Activated CD4-positive, alpha-beta T cell treated with anti-CD3 and anti-CD28 coated beads, Interleukin-2, amount 10 ng/mL, durations not matched to agents 24 days and 14 days (primary cell): ENCODE measurements at places on chromosomes 5 and 9. TPM values are rescaled to one million over a fixed set of nuclear protein-coding genes. Genes with fewer than 3 reads are reported as not detected.
A peak's percentile ranks its signal among the peaks of the same experiment; 100 is the strongest.

ADGRV1 gene
- 0.63 TPM in 1 of 2 replicates, not detected in the other for total RNA-seq

DNA sequence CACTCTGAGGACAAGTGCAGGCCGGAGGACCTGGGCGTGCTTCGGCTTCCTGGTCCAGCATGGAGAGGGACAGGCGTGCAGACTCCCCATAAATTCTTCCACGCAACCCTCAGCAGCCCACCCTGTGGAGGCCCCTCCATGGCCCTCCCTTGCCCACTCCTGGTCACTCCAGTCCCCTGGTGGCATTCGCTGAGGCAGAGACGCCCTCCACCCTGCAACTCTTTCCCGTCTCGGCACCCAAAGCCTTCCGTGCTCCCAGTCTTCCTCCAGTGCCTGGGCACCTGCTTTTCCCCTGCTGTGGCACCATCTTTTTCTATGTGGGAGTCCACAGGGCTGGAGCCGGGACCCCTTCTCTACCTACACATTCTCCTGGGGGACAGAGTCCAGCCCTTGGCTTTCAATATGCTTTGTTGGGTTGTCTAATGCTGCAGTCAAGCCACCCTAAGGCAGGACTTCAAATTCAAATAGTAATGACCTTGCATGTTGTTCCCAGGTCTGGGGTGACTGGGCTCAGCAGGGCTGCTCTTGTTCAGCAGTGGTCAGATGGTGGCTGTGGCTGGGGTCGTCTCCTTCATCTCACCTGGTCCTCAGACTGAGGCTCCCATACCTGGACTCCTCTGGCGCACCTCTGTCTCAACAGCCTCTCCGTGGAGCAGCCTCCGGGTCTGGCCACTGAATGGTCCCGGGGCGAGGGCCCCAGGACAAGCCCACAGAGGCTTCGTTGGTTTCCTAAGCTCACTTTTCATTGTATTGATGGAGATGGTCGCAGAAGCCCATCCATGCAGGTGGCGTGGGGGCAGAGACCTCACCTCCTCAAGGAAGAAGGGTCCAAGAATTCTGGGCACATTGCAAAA, 15.2 kb downstream of the MRPL36 start:
- peaks cover 20% of the 10 kb centered on the region for H3K4me1 ChIP-seq
- H3K27ac ChIP-seq = no peak overlapping the region
- no peak overlapping the region for H3K4me3 ChIP-seq

GRCh38 chr9:6564868-6565267, 80.7 kb downstream of the GLDC start:
- H3K4me1 ChIP-seq = peaks cover 15% of the 10 kb centered on the region
- H3K4me3 ChIP-seq = no peak overlapping the region
- H3K27me3 ChIP-seq = no peaks in the 10 kb centered on the region

DNA sequence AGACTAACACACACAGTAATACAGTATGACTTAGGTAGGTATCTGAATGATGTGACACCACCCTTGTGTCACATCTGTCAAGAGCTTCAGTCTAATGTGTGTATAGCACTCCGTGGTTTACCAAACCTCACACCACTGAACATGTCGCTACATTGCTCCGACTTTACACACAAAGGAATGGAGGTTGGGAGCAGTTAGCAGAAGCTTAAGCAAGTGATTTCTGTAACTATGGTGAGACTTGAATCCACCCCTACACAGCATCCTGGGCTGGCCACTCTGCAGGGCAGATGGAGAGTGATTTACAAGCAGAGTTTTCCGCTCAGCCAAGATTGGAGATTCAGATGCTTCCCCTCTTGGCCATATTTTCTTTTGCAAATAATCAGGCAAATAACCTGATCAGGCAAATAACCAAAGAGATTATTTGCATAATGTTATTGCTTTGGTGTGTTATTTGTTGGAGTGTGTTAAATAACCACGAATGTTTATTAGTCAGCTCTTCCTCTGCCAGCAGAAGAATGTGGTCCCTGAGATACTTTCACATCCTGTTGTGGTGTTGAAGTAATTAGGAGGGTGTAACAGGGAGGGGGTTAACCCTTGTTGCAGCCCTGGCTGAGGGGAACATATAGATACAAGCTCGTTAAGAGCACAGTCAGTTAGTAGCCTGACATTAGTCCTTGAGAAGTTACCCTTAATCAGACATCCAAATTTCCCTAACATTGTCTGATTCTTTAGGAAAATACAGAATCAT, 92.8 kb downstream of the SNX18 start:
- H3K4me1 ChIP-seq = peaks cover 25% of the 10 kb centered on the region
- peak overlapping the region; percentile 62 for H3K4me3 ChIP-seq
- DNase-seq = peak; percentile 84
- H3K36me3 ChIP-seq = peaks cover 7% of the 10 kb centered on the region
- H3K27me3 ChIP-seq = no peaks in the 10 kb centered on the region

DNA sequence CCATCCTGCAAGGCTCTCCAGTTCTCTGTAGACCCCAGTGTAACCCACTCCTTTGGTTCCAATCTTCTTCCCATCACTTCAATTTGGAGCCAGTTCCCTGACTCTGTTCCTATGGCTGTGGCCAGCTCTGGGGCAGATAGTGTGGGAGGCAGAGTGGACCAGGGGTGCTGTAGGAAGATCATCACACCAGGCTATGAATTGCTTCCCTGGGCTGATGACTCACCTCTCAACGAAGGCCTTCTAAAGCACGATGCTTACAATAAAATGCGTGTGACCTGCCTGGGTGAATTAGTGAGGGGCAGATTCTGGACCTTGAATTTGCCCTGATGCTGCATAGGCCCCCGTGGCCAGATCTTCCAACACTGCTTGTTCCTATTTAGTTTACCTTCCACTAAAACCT, 289.7 kb downstream of the FBXL7 start:
- H3K4me1 ChIP-seq = no peaks in the 10 kb centered on the region
- no peak overlapping the region for H3K27ac ChIP-seq
- no peaks in the 10 kb centered on the region for H3K27me3 ChIP-seq

DNA sequence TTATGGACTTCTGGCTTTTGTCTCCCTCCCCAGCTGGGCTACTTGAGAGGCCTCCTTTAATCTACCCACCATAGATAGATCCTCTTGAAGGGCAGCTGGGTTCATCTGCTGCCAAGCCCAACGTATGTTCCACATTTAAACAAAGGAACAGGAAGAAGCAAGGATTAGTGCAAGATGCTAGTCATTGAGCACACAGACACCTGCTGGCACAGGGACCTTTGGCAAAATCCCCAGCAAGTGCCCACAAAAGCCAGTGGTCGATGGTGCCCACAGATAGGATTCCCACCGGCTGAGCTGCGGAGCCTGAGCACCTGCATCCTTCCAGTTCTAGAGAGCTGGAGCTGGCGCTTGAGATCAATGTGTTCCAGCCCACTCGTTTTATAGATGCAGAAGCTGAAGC, 57.7 kb upstream of the SHB start:
- H3K4me1 ChIP-seq = no peaks in the 10 kb centered on the region
- peaks cover 2% of the 10 kb centered on the region for H3K27me3 ChIP-seq
- H3K36me3 ChIP-seq = no peaks in the 10 kb centered on the region
- DNase-seq = no peak

- H3K4me3 ChIP-seq = no peak overlapping the region
- peaks cover 4% of the 10 kb centered on the region for H3K4me1 ChIP-seq
Observed at GRCh38 chr9:7811677-7812076, 12.1 kb upstream of the DMAC1 start.

DNA sequence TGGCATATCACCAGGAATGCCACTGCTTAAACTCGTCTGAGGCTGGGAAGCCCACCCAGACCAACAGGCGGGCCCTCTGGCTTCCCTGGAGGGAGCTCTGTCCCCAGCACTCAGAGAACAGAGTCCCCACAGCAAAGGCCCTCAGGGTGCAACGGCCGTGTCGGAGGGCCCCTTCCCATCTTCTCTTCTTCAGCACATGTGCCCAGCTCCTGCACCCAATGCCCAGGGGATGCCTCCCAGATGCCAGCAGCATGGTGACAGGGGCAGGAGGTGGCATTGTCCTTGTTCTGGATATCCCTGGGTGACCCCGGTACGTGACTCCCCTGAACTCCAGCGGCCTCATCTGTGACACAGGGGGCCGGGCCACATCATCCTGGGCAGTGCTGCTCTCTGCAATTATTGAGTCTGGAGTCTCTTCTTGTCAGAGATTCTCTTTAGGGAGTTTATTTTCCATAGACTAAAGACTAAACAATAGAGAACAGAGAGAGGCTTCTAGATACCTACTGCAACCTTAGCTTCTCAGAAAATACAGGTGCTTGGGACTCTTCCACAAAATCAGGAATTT, 13.6 kb upstream of the OLFM1 start:
- H3K4me3 ChIP-seq = no peak overlapping the region
- DNase-seq = no peak
- H3K27me3 ChIP-seq = peaks cover 18% of the 10 kb centered on the region
- H3K4me1 ChIP-seq = no peaks in the 10 kb centered on the region
- H3K27ac ChIP-seq = no peak overlapping the region

FOXD4L4 gene
- total RNA-seq = not detected in 2 replicates

DNA sequence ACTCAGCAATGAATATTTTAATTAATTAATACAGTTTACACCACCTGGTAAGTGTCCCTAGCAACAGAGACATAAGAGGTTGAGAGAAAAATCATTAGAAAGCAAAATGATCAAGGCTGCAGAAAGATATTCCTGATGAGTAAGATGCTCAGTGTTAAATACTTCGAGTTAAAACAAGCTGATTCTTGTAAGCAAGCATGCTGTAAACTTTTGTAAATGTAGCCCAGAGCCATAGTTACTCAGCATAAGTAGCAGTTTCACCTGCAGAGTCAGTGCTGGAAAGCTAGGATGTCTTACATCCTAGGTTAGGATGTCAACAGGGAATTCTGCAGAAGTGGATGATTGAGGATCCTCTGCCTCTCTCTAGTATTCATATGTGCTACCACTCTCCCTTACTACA, 4.2 kb downstream of the PRKACG start:
- H3K27me3 ChIP-seq = peaks cover 9% of the 10 kb centered on the region
- no peak overlapping the region for H3K27ac ChIP-seq
- no peak for DNase-seq
- peaks cover 14% of the 10 kb centered on the region for H3K4me1 ChIP-seq
- H3K4me3 ChIP-seq = no peak overlapping the region

GRCh38 chr9:105141976-105142250, 102.5 kb upstream of the SLC44A1 start:
- DNase-seq = no peak
- H3K4me1 ChIP-seq = peaks cover 4% of the 10 kb centered on the region
- H3K4me3 ChIP-seq = no peak overlapping the region
- H3K27ac ChIP-seq = no peak overlapping the region
- peaks cover 22% of the 10 kb centered on the region for H3K27me3 ChIP-seq
